ENCODE measurements at places on chromosomes 16 and 17. TPM values are rescaled to one million over a fixed set of nuclear protein-coding genes. Genes with fewer than 3 reads are reported as not detected.

The SEPTIN12 gene
- not detected for total RNA-seq

The VWA3A gene
- 0.25 TPM for total RNA-seq

- no peak for DNase-seq
Observed at GRCh38 chr17:80110447-80110812, 9.0 kb downstream of the GAA start.

- DNase-seq = peak; percentile 76
Observed at GRCh38 chr16:84672276-84673202, 24.2 kb downstream of the KLHL36 start.

Data from left ventricle myocardium inferior (tissue), 1 donor.